Activated CD8-positive, alpha-beta memory T cell treated with anti-CD3 and anti-CD28 coated beads, Interleukin-2, amount 10 ng/mL, durations not matched to agents 7 days and 5 days (primary cell): ENCODE measurements at places on chromosomes 4 and X. TPM values are rescaled to one million over a fixed set of nuclear protein-coding genes. Genes with fewer than 3 reads are reported as not detected.

- DNase-seq = no peak
Observed at GRCh38 chr4:89906777-89907521, 12.3 kb downstream of the MMRN1 start.

- no peak for DNase-seq
Observed at GRCh38 chr4:16116493-16116990, 32.7 kb upstream of the PROM1 start.

GRCh38 chr4:92733231-92733630 lies 429.5 kb downstream of the GRID2 start:
- no peak for DNase-seq

TRPC3 gene
- total RNA-seq = 0.84 TPM

GRCh38 chr4:3802571-3803474 lies 36.6 kb downstream of the ADRA2C start:
- DNase-seq = no peak

DNA sequence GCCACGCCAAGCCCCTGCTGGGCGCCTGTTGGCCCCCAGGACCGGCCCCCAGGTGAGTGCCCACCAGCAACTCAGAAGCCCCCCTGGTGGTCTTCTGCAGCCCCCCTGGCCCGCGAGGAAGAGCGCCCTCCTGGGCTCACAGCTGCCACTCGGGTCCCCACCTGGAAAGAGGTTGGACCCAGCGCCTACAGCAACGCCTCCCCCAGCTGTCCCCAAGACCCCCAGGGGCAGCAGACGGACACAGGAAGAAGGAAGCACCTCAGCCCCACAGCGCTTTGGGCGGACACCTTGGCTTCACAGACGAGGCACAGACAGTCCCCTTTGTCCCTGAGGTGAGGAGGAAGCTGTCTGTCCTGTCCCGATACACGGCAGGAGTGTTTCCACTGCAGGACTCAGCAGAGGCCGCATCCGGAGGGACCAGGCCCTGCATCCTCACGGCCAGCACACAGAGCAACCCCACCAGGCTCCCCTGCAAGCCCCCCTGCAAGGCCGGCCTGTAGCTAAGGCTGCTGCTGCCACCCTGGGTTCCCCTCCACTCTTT lies 115.6 kb upstream of the NKX1-1 start:
- DNase-seq = no peak

- DNase-seq = no peak
Observed at GRCh38 chrX:73447311-73447794, 500 bp downstream of the CDX4 start.

DNA sequence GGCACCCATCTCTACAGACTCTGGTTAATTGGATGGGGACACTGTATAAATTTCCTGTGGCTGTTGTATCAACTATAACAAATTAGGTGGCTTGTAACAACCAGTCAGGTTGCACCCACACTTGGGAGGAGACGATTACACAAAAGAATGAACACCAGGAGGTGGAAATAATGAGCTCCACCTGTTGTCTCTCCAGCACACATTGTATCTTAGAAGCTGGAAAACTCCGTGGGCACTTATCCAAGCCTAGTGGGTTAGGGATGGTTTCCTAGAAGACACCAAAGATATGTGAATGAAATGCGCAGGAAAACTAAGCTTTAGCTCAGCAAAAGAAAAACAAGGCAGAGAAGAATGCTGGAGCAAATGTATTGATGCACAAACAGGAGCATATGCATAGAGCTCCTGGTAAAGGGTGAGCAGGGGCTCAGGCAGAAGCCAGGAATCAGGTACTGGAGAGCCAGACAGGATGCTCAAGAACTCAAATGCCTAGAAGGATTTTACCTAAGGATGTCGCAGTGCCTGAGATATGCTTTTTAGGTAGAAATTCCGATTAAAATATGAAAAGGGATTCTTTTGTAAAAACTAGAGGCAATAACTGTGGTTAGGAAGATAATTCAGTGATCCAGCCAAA lies 111.7 kb downstream of the GALNTL6 start:
- no peak for DNase-seq

DNA sequence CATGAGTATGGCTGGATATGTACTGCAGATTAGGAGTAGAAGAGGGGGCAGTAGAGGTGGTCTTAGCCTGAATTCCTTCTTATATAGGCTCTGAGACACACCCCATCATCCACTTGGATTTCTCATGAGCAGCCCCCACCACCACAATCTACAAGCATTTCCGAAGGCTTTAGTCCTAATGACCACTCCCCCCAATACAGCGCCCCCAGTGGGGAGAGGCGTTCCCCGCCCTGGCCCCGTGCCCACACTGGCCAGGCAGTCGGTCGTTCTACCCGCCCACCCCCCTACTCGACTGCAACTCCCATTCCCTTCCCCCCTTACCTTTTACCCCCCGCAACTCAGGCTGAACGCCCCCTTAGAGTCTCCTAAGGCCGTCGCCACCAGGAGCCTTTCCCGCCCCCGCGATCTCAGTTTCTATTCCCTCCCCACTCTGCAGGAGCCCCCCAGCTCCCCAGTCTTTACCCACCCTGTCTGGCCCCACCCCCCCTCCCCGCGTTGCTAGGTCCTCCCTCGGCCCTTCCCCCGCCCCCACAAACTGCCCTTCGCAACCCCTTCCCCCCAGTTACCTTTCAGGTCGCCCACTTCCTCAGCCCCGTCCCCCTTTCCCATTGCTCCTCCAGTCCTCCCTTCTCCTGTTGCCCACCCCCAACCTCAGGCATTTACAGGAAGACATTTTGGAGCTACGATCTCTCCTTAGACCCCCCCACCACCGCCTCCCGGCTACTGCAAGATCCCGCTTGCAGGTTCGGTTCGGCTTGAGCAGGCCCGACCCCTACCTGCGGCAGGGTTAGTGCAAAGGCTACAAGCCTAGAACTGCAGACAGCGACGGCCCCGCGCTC lies 468 bp downstream of the ZMYM3 start:
- peak; percentile 62 for DNase-seq

GRCh38 chr4:81505004-81505598 lies 33.4 kb upstream of the RASGEF1B start:
- DNase-seq = peak; percentile 79

DNA sequence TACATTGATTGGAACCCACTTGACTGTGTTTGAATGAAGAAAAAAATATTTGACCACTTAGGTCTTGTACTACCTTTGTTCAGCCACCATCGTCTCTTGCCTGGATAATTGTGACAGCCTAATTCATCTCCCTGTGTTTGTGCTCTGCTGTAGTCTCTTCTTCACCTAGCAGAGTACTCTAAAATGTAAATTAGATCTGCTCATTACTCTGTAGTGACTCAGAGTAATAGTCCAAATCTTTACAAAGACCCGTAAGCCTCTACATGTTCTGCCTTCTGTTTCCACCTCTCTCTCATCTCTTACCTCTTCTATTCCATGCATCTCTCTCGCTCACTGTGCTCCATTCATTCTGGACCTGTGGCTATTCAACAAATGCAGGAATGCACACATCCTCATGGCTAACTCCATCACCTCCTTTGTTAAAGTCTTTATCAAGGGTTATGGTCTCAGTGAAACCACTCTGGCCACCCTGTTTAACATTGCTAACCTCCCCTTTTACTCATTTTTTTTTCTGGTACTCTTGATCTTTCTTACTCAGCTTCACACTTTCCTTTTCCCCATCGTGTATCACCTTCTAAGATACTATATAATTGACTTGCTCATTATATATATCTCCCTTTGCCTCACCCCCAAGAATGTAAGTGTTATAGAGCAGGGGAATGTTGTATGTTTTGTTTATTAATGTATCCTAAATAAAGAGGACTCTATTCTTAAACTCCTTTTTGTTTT lies 98.4 kb downstream of the STIM2 start:
- DNase-seq = no peak

- no peak for DNase-seq
Observed at GRCh38 chr4:60019180-60019579, 1180.9 kb upstream of the ADGRL3 start.

GRCh38 chr4:166386491-166387360 lies 513.7 kb downstream of the TLL1 start:
- no peak for DNase-seq

ZNF711 gene
- total RNA-seq = 0.26 TPM

- no peak for DNase-seq
Observed at GRCh38 chrX:131779306-131779705, 235.4 kb downstream of the OR13H1 start.

- no peak for DNase-seq
Observed at GRCh38 chr4:188316391-188316790, 177.2 kb downstream of the TRIML1 start.

DNA sequence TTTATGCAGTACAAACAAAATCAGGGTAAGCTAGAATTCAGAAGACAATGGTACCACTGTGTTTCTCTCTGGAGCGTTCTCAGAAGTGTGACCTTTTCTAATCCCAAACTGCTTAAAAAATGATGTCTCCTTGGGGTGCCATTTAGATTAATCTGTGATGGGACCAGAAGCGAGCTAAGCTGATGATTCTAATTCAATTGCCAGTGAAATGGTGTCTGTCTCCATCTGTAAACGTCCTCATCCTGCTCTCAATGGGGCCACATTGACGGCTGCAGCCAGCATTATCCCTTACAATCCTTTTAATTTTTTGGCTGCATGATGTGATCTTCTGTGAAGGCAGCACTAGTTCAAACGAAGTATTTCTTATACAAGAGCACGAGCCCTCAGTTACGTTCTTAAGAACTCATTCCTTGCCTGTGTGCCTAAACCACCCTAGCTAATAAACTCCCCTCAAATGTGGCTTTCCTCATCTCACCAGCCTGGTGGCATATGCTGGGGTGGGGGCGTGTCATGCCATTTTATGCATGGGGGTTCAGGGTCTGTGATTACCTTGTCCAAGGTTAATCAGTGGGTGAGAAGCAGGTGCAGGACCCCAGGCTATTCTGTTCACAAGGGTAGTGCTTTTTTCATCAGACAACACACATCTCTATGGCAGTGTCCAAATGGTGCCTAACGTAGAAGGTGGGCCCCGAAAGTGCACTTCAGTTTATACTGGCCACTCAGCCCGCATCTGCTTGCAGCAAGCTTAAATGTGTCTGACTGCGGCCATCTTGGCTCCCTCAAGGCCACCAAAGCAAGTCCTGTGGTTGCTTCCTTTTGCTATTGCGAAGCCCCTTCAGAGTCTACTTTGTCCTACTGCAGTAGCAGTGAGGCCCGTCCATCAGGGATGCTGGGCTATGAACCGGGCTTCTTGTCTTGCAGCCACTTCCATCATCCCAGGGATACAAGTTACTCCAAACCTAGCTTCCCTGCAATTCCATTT lies 45.7 kb upstream of the SLC2A9 start:
- peak; percentile 35 for DNase-seq

GABRE gene
- not detected for total RNA-seq

- DNase-seq = no peak
Observed at GRCh38 chr4:76504613-76505465, 69.8 kb downstream of the SHROOM3 start.

DNA sequence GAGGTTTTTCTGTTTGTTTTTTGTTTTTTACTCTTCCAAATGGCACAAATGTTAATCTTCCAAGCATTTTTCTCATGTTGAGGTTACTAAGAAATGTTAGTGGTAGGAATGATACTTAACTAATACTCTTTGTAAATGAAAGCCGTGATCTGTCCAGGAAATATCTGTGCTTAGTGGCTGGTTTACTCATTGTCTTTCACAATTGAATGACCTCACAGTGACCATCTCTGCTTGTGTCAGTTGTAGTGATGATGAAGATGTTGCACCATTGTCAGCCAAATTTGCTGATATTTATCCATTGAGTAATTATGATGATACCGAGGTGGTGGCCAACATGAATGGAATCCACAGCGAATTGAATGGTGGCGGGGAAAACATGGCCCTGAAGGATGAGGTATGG lies 93.5 kb downstream of the TNIP2 start:
- no peak for DNase-seq

TLR1 gene
- 3.2 TPM for total RNA-seq

DNA sequence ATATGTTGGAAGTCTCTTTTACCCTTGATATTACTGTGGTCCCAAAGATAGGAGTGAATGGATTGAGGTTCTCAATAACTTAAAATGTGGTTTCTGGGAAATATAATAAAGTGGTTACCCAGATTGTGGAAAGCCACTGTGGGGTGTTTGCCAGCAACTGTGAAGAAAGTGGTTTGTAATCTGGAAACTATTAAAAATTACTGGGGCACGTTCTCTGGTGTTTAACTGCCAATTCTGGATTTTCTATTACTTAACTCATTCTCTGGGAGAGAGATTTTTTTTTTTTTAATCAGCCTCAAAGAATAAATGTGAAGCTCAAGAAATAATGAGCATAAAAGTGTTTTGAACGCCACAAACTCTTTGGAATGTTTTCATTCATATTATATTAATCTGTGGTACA lies 4.9 kb upstream of the CXCL6 start:
- no peak for DNase-seq

CXCL13 gene
- not detected for total RNA-seq

- DNase-seq = no peak
Observed at GRCh38 chr4:140653718-140654494, 85.1 kb upstream of the UCP1 start.

DNA sequence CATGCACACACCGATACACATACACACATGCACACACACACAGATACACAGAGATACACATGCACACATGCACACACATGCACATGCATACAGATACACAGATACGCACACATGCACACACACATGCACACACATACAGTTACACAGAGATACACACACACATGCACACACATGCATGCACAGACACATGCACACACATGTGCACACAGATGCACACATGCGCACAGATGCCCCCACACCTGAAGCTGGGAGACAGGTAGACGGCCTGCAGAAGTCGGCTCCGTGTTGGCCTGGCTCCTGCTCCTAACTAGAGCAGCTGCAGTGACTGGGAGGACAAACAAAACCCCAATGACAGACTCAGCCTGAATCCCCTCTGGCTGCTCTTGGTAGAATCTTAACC lies 46.8 kb downstream of the PSAPL1 start:
- DNase-seq = no peak

FGF13 gene
- not detected for total RNA-seq

DNA sequence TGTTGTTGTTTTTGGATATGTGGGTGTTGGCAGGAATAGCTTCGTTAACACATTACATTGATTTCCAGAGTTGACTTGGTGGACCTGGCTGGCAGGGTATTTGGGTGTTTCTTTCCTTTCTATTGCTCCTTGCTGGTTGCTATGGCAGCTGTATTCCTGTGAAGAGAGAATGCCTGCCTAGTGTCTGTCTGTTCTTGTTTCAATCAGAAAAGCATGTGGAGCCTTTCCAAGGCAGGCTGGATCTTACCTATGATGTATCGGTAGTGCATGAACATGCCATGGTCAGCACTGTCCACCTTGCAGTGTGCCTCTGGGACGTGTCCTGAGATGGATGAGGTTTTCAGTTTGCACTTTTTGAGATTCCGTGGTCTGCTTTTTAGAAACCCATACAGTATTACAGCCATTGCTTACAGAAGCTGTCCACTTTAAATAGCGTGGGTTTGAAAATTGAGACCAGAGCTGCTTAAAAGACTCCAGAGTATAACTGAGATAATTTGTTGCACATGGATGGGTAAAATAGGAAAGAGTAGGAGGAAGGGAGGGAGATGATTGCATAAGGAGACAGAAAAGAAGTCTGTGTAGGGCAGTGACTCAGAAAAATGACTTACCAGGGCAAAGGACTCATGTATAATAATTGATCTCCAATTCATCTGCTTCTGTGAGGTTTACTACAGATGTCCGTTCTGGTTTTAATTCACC lies 20.0 kb upstream of the AADAT start:
- no peak for DNase-seq

GRCh38 chrX:130165181-130165702 lies 399 bp downstream of the AIFM1 start:
- no peak for DNase-seq

SHROOM4 gene
- not detected for total RNA-seq
